ENCODE measurements at places on chromosomes 3 and 15.

- DNase-seq: no peak
Observed at GRCh38 chr15:96324192-96324895, 6.2 kb upstream of the NR2F2 start.

DNA sequence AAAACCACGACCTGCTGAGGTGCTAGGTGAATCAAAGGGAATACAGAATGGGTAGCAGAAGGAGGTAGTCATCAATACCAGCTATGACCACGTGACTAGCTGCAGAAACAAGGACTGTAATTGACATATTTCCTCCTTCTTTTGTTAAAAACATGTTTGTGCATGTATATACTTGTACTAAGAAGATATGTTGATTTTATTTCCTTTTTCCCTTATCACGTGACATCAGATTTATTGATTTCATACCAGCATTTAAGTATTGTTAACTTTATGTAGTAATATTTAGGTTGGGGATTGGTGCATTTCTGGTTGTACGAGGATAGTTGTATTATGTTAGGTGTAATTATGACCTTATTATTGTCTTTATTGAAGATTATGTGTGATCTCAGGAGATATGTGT is 36.2 kb downstream of the PEX5L start:
- no peak for DNase-seq

GRCh38 chr3:41290736-41291135 is 91.4 kb downstream of the CTNNB1 start:
- no peak for DNase-seq

GRCh38 chr3:40290396-40290795 is 19.1 kb upstream of the EIF1B start:
- no peak for DNase-seq

DNA sequence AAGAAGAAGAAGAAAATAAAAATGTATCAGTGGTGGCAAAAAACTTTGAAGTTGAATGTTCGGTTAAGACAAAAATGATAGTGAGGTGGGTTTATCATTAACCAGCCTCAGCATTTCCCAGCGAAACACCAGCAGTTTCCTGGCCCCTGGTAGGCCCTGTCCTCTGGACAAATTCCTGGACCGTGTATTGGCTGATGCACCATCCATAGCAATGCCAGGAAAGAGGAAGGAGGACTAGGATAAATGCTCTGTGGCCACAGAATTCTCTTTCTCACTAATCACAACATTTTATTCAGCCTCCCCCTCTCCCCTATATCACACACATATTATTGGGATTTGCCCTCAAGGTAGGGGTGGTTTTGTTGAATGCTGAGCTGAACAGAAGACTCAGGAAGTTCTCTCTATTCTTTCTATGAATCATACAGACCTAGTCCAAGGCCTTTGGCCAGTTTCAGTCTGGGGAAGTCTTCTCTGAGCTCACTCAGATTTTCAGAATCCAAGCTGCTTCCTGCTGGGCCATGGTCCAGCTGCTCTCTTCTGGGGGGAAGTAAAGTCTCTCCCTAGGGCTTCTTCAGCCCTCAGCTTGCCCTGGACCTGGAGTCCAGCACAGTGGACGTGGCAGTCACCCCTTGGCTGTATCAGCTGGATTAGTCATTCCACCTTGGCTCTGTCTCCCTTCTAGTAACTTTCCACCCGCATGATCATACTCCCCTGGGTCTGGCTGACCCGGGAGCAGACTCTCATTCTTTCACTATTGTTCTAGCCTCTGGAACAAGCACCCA is 27.6 kb downstream of the SLC28A1 start:
- no peak for DNase-seq

DNA sequence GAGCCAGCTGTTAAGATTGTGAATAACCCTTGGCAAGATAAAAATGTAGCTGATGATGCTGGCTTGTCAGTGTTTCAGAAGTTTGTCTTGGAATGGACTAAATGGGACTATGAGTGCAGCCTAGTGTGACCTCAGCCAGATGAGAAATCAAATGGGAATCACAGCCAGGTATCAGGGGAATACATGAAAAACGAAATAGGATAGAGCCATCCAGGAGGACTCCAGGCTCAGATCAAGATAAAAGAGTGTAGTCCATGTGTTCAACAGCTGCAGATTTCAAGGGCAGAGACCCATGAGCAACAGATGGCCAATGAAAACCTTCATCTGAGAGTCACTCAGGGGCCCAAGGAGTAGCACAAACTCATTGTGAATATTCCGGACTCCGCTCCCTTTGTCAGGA is 1080.9 kb upstream of the CADM2 start:
- DNase-seq: no peak

DNA sequence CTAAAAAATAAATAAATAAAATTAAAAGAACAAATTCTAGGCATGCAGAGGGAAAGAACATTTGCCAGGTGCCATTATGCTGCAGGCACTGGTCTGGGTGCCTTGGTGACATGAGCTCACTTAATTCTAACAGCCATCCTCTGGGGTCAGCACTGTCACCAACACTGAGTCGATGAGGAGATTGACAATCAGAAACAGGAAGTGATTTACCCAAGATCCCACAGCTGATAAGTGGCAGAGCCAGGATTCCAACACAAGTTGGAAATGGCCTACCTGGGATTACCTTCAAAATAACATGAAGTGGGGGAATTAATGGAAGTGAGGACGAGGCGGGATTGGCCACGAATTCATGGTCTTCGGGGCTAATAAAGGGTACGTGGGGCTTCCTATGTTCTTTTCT is 3.6 kb downstream of the PLIN1 start:
- no peak for DNase-seq

DNA sequence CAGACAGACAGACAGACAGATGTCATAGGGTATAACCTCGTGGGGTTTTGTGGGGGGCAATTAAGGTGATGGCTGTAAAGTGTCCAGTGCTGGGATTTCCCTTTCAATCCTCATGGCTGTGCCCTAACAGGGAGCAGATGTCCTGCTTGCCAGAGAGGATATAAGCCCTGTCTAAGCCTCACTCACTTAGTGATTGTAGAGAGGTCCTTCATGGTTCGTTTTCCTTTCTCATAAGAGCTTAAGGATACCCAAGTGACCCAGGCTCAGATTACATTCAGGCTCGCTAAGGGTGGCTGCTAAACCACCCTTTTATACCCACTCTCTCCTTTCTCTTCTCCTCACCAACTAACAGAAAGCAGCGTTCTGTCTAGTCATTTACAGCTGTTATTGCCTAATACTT is 19.2 kb downstream of the LYSMD2 start:
- no peak for DNase-seq

GRCh38 chr3:146894406-146894805 is 289.3 kb upstream of the PLSCR5 start:
- DNase-seq: no peak

GRCh38 chr3:39126532-39127071 is 19.1 kb downstream of the TTC21A start:
- DNase-seq: no peak

- no peak for DNase-seq
Observed at GRCh38 chr3:155989536-155989935, 119.1 kb downstream of the GMPS start.

DNA sequence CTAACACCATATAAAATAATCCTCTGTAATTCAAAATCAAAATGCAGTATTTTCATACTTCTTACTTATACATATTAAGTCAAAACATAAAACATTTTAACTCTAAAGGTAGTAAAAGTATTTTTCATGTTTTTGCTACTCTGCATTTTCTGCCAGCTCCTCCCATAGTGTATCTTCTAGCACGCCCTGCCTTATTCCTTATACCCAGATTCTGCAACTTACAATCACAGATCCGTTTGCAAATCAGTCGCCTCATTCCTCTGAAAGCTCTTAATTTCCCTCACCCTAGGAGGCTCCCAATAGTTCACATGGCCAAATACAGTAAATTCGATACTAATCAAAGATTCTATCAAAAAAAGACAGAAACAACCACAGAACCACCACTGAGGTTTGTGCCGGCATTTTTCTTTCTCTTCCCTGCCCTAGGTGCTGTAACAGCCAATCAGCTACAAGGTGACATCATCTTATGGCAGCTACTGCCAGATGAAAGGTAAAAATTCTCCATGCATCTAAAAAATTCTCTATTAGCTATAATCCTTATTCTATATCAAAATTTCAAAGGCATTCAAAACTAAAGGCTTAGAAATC is 72.9 kb downstream of the CLASP2 start:
- no peak for DNase-seq

- DNase-seq: no peak
Observed at GRCh38 chr3:105118905-105119304, 247.8 kb upstream of the ALCAM start.

- DNase-seq: no peak
Observed at GRCh38 chr15:33699691-33700447, 268.4 kb upstream of the CHRM5 start.

- DNase-seq: no peak
Observed at GRCh38 chr3:114101101-114101500, 44.6 kb downstream of the QTRT2 start.

- DNase-seq: no peak
Observed at GRCh38 chr3:152385761-152386160, 117.0 kb downstream of the MBNL1 start.

DNA sequence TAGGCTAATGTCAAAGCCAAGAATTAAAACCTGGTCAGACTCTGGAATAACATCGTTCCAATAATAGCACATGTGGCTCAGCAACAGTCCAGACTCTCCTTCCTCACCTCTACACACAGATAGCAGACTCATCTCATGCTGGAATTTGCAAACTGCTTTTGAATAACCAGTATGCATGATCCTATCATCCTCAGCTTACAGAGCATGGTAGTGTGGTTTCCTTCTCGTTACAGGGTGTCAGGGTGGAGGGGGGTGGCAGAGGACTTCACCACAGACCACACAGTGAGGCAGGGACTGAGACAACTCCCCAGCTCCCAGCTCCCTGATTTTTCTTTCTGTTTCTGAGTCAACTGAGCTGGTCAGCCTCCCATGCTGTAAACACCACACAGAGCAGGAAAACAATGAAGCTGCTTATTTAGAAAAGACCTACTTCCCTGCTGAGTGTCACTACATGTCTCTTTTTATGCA is 101.6 kb downstream of the RPL22L1 start:
- no peak for DNase-seq

DNA sequence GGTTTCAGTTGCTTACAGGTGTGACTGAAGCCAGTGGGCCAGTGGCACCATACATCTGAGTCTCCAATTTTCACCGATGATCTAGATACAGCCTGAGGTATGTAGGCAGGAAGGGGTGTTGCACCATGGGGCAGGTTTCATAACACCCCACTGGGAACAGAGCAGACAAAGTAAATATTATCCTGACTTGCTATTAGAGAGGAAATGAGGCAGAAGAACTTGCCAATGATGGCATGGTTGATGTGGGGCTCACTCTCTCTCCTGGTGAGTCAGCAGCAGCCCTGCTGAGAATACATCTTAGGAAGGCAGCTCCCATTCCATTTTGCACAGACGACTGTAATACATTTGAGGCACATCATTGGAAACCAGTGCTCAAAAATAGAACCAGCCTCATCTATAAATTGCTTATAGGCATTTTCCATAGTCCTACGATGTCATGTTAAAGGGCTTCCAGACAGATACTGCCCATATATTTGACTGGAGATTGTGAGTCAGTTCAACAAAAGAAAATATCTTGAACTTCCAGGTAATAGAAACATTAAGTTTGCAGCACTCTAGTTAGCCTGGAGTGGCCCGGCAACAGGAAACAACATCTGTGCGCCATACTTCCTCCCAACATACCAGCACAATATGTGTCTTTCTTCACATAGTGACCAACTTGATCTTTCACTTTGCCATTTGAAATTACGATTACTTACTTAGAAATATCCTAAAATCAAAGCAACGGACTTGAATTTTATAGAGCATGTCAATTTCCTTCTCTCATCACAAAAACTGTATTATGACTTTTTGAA is 175.5 kb downstream of the NECTIN3 start:
- no peak for DNase-seq

DNA sequence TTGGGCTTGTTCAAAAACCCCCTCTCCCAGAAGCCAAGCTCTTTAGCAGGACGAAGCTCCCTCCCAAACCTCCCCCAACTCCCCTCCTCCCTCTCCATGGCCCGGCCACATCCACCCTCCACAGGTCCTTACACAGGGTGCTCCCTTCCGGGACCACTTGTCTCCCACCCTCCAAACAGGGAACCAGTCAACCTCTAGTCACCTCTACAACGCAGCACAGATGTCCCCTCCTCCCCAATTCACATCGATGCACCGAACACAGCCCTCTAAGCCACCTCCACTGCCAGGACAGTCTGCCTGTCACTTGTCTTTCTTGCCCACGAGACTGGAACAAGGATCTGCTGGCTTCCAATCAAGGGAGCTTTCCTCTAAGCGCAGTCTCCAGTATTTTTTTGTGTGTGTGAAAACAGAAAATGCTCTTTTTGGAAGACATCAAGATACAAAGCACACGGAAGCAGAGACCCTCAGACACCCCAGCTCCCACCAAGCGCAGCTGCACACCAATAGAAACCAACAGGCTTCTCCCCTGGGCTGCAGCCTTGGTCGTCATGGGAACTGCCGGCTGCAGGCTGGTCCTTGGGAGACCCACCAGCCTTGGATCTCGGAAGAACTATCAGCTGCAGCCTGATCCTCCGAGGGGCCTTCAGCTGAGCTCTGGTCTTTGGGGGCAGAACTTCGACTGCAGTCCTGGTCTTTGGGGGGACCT is 26.5 kb downstream of the IQSEC1 start:
- DNase-seq: no peak

DNA sequence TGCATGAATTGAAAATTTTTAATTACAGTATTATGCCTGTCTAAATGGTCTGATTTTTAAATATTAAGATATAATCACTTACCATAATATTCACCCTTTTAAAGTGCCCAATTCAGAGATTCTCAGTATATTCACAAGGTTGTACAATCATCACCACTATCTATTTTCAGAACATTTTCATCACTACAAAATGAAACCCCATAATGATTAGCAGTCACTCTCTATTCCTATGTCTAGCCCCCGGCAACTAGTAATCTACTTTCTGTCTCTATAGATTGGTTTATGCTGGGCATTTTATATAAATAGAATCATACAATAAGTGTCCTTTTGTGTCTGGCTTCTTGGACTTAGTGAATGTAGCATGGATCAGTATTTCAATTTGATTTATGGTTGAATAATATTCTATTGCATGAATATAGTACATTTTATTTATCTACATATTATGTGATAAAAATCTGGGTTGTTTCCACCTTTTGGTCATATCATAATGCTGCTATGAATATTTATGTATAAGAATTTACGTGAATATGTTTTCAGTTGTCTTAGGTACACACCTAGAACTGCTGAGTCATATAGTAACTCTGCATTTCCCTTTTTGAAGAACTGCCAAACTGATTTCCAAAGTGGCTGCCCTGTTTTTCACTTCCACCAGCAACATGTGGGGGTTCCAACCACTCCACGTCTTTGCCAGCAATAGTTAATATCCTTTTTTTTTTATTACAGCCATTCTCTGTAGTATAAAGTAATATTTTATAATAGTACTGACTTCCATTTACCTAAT is 485.7 kb upstream of the ZNF385D start:
- no peak for DNase-seq

Data from activated CD4-positive, alpha-beta T cell treated with anti-CD3 and anti-CD28 coated beads, Interleukin-2, amount 50 U/mL, for 24 hours (primary cell).